ENCODE measurements at places on chromosomes 6 and 20.

DNA sequence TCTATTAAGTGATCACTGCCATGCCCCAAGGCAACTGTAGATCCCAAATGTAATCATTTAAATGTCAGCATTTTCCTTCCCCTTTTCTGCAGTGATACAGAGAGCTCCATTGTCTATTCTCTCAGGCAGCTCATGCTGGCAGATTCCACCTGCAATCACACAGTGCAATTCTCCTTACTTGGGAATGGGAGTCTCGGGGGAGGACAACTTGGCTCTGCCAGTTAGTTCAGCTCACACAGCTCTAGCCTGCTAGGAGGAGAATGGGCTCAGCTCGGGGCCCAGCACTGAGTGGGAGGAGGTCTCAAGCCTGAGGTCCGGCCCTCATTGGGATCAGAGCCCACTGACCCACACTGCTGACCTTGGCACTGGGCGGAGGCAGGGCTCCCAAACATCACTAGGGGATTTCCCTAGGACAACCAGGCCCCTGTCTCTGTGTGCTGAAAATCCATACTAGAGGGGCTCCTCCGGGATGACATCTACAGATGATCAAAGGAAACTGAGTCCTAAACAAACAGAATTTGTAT is 109.2 kb upstream of the ASF1A start:
- DNase-seq: no peak

DNA sequence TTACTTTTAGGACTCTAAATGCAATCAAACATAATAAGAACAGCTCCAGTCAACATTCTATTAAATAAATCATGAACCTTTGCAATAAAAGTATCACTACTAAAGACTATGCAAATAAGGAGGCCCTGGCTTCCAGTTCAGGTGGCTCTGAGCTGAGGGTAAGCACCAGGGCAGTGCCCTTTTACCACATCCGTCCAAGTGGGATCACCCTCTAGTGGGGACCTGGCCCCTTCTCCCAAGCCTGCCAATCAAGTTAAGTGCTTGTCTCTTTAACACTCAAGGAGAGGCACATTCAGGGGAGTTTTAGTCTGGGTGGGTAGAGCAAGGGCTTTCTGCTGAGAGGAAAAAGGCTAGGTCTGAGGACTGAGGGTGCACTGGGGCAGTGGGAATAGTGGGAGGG is 161.4 kb downstream of the TMEM200A start:
- DNase-seq: no peak

- DNase-seq: no peak
These were observed 23.9 kb downstream of the THBS2 start for GRCh38 chr6:169229615-169230321.

DNA sequence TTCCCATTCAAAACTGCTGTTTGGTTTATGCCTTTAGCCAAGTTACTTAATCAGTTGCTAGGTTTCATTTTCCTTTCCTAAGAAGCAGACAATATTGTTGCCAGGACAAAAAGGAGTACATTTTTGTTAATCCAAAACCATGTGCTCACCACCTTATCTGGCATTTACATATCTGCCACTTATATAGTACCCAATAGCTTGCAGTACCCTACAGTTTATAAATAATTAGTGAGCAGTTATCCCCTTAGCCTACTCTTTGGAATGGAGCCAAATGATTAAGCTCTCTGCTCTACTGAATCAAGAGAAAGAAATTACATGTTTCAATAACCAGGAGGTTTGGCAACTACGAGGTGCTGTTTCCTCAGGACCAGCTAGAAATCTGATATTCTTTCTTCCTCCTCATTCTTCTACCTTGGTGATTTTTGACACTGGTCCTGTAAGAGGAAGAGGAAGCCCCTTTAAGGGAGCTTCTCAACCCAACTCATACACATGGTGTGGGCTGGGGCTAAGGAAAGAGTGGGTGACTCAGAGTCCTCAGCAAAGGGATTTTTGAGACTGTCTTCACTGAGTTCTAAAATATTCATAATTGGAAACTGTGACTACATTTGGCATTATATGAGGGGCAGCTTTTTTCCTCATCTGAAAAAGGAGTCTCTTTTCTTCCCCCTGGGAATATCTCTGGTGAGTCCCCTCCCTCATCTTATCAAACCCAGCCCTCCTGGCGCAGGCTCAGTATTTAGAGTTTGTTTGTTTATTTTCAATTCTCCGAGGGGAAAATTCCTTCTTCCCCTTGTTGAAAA is 1.5 kb downstream of the ZNFX1 start:
- DNase-seq: peak; percentile 77

DNA sequence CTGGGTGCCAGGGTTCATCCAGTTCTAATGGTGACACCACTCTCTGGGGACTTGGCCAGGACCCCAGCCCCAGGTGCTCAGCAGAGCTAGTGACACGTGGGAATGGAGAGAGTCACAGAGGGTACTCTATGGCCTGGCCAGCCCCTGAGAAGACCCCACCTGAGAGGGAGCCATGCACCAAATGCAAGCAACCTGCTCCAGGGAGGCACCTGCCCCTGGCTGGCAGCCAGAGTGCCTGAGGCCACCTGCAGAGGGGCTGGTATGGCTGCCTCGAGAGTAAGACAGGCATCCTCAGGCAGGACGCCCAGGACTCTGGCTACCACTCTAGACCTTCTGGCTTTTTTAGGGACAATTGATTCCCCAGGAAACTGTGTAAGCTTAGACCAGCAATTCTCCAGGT is 38.6 kb upstream of the CST7 start:
- no peak for DNase-seq

GRCh38 chr20:4837760-4838159 is 116.1 kb downstream of the PRND start:
- no peak for DNase-seq

DNA sequence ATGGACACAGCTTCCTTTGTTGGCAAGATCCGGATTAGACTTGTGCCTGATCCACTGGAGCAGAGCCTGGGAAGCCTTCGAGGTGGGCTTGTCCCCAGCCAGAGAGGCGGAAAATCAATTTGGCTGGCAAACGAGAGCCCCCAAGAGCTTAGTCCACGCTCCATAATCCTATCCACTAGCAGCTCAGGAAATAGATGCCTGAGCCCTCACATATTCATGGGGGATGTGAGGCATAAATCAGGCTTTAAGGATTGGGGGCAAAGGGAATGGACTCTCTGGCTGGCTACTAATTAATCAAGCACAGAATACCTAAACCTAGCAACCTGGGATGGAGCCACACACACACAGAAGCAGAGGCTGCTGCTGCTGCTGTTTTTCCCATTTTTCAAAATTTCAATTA is 137.9 kb downstream of the PKHD1 start:
- DNase-seq: no peak

DNA sequence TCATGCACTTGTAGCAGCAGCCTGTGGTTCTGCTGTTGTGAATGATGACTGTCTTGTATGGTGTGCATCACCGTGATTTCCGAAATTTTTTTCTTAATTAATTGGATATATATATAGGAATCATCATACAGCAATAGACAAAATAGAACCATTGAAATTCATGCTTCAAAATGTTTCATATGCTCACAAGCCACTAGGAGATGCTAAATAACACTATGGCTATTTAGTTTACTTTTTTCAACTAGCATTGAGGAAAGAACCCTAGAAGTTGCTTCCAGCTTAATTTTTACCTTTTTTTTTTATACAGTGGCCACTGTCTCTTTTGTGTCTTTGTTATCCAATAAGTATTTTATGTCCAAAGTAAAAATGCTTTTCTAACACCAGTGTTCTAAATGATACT is 485.4 kb downstream of the CDKAL1 start:
- DNase-seq: no peak

- no peak for DNase-seq
These were observed 76.1 kb downstream of the SLC22A3 start for GRCh38 chr6:160424256-160424655.

DNA sequence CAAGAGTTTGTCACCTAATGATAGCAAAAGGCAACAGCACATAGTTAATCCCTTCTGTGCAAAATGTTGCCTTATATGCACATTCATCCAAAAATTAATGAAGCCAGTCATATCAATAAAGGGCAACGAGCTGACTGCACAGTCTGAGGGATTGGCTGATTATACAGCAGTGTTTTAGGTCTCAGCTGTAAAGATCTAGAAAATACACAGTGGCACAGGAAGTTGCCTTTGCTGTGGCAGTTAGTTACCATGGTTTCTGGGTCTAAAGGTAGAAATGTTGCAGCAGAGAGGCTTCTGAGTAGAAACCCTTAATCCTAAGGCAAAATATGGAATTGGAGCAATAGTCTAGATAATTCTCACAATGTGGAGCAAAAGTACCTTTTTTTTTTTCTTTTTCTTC is 89.7 kb downstream of the SMPDL3A start:
- DNase-seq: no peak

GRCh38 chr20:35314816-35315631 is 22.8 kb upstream of the FAM83C start:
- peak; percentile 65 for DNase-seq

DNA sequence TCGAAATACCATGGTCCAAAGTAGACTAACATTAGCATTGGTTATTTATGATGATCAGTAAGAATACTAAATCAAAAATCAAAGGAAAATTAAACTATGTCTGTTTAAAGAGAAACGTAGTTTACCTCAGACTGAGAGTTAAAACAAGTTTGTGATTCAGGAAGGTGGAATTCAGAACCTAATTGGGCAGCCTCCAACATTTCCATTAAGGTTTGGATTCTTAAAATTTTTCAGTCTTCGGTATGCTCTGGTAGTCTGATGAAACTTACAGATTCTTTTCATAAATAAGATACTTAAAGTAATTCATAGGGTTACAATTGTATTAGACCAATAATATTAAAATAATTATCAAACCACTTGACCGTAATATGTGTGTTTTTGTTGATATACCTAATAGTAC is 18.6 kb downstream of the HFE start:
- peak; percentile 72 for DNase-seq

- peak; percentile 64 for DNase-seq
These were observed 558 bp downstream of the XKR7 start for GRCh38 chr20:31968291-31969126.

DNA sequence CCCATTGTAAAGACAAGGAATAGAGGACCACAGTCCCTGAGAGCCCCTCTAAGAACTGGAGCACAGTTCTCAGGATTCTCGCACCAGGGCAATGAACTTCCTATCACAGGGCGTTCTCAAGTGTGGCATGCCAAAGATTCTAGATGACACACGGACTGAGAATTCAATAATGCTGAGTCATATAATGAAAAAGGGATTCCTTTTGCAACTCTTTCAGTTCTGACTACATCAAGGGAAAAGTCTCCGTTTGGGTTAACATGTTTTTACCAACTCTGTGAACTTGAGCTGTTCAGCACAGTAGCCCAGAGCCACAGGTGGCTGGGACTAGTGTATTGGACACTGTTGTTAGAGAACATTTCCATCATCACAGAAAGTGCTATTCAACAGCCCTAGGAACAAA is 3.4 kb downstream of the MED20 start:
- peak; percentile 96 for DNase-seq

DNA sequence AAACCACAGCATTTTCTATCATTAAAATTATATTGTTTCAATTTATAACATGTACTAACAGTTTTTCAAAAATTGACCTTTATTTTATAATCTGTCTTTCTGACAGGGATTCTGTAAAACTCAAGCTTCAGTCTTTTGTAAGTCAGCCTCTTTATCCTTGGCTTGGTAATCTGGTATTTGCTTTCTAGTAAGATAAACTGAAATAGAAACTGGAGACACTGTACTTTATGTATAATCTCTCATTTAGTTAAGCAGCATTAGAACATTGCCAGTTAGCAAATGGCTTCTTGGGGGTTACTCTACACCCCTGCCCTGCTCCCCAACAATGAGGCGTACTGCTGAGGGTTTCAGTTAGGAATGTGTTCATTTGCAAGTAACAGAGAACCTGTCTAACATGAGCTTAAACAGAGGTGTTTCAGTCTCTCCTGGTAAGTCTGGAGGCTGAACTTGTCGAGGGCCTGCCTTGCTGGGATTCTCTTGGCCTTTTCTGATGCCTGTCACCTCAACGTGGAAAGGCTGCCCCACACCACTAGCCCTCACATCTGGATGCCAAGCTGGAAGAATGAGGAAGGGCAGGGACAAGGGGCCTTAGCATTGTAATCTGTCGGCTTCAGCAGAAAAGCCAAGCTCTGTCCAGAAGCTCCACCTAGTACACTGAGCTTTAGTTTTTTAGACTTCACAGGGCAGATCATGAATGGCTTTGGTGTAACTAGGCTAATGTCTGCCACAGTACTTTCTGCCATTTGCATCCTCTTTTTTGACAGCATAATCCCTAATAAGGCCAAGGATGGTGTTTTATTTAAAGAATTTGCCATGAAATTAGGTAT is 34.8 kb downstream of the SH3BGRL2 start:
- no peak for DNase-seq

GRCh38 chr20:34970846-34971560 is 15.3 kb downstream of the MYH7B start:
- no peak for DNase-seq

GRCh38 chr6:39507331-39507998 is 185.0 kb upstream of the KCNK16 start:
- no peak for DNase-seq

GRCh38 chr6:24125980-24126379 is at the start of gene NRSN1:
Gene NRSN1, plus strand, starts transcription at chr6:24126215. Its CDS starts 8,113 bp downstream, at chr6:24134328.
- DNase-seq: no peak

DNA sequence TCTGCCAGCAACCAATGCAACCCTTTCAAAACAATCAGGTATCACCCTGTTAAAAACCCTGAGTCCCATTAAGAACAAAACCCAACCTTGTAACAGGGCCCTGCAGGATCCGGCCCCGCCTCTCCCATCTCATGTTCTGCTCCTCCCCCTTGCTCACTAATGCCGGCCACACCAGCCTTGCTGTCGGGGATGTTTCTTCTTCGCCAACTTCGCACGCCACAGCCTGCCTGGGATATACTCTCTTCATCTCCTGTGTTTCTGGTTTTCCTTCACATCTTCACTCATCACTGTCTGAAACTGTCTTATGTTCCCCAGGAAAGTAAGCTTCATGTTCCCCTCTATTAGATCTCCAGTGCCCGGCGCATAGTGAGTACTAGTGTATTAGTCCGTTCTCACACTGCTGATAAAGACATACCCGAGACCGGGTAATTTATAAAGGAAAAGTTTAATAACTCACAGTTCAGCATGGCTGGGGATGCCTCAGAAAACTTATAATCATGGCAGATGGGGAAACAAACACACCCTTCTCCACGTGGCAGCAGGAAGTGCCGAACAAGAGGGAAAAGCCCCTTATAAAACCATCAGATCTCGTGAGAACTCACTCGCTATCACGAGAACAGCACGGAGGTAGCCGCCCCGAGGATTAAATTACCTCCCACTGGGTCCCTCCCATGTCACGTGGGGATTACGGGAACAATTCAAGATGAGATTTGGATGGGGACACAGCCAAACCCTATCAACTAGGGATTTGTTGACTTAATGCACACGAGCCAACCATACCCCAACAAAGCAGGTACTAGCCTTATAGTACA is 5.1 kb downstream of the TP53RK start:
- DNase-seq: peak; percentile 86

- peak; percentile 66 for DNase-seq
These were observed at the start of gene BTBD3 for GRCh38 chr20:11917663-11918062. Gene BTBD3, plus strand, starts transcription at chr20:11917893. Its CDS starts 383 bp downstream, at chr20:11918276.

GRCh38 chr6:167659046-167659445 is 167.7 kb upstream of the AFDN start:
- DNase-seq: no peak

DNA sequence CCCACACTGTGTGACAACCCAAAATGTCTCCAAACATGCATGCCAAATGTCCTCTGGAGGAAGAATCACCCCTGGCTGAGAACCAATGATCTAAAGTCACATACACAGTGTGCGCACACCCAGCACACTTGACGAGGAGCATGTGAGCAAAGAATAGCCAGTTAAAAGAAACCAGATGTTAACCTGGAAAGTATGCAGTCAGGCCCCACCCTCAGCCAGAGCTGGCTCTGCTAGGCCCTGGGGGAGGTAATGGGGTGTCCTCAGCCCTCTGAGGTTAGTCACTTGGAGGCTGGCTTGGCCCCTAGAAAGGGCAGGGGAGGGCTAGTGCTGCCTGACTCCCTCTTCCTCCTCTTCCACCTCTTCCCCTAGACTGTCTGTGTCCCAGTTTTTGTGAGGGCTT is 15.2 kb upstream of the GUCA1A start:
- DNase-seq: peak; percentile 68

Data from fibroblast of skin of right biceps (primary cell).